ENCODE measurements at places on chromosomes 4 and X. TPM values are rescaled to one million over a fixed set of nuclear protein-coding genes. Genes with fewer than 3 reads are reported as not detected.

The TNIP3 gene
- 0.04 TPM for total RNA-seq

The SMIM10 gene
- total RNA-seq, result 9.3 TPM

The MEPE gene
- not detected for total RNA-seq

The GSX2 gene
- 0.04 TPM for total RNA-seq

The APOOL gene
- total RNA-seq, result 11.3 TPM

- H3K27me3 ChIP-seq, result no peaks in the 10 kb centered on the region
- no peak overlapping the region for H3K27ac ChIP-seq
- no peaks in the 10 kb centered on the region for H3K36me3 ChIP-seq
- peaks cover 5% of the 10 kb centered on the region for H3K4me1 ChIP-seq
- DNase-seq, result no peak
- no peak overlapping the region for H3K4me3 ChIP-seq
Measured at GRCh38 chr4:16989371-16989770, 90.9 kb upstream of the LDB2 start.

- no peak overlapping the region for H3K4me3 ChIP-seq
- H3K36me3 ChIP-seq, result no peaks in the 10 kb centered on the region
- peak; percentile 88 for DNase-seq
- peak overlapping the region; percentile 51 for H3K27ac ChIP-seq
- no peaks in the 10 kb centered on the region for H3K4me1 ChIP-seq
Measured at GRCh38 chrX:78693012-78693411, 33.9 kb upstream of the RTL3 start.

DNA sequence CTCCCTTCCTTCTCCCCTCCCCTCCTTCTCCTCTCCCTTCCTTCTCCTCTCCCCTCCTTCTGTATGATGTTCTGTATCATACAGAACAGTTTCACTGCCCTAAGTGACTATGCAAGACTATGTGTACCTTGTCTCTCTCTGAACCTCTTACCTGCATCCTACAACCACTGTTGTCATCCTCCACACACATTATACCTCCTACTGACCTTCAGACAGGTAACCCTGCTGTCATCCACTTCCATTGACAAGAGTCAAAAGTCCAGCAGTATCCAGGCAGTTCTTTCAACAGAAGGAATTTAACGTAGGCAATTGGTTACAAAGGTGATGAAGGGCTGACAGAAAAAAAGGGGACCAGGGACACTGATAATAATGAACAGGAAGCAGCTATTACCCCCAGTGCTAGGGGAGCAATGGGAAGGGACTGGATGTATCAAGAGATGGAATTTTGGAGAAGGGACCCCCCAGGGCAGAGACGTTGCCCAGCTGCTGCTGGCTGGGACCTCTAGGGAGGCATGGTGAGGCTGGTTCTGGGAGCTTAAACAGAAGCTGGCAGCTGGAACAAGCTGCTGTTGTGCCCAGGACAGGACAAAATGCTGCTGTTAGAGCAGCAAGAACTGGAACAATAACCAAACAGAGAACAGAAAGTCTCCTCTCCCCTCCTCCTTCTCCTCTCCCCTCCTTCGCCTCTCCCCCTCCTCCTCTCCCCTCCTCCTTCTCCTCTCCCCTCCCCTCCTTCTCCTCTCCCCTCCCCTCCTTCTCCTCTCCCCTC lies 84.7 kb downstream of the DCTD start:
- no peaks in the 10 kb centered on the region for H3K4me1 ChIP-seq
- no peak overlapping the region for H3K27ac ChIP-seq
- DNase-seq, result no peak
- H3K27me3 ChIP-seq, result no peaks in the 10 kb centered on the region
- H3K36me3 ChIP-seq, result no peaks in the 10 kb centered on the region

GRCh38 chrX:102085706-102086105 lies 39.8 kb upstream of the TCEAL2 start:
- no peaks in the 10 kb centered on the region for H3K4me1 ChIP-seq
- peaks cover 9% of the 10 kb centered on the region for H3K27me3 ChIP-seq
- no peaks in the 10 kb centered on the region for H3K36me3 ChIP-seq

DNA sequence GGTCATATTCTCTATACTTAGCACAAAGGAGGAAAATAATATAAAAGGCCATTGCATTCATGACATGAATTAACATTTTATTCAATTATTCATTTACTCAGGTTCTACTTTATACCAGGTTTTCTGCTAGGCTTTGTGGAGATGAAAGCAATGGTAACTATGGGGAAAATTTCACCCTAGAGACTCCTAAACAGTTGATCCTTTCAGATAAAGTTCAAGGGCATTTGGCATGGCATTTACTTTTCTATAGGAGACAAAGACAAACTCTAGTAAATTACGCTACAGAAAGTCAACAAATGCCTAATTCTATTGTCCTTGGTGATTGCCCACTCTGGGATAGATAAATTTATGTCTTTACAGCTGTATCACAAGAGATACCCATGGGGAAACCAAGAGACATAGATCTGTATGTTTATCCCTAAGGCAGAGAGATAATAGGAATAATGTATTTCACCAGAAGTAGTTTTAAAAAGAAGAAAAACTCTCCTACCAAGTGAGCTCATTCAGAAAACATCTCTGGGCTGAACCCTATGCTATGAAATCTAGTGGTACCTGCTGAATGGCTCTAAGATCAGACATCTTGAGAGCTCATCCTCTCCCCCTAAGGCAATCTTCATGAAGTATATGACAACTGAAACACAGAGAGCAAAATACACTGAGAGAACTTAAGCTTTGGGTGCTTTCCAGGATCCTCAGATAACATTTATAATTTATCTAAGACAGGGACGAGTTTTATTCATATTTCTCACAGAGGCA lies 316.7 kb downstream of the ANTXR2 start:
- DNase-seq, result no peak
- no peaks in the 10 kb centered on the region for H3K4me1 ChIP-seq
- no peak overlapping the region for H3K4me3 ChIP-seq

- H3K36me3 ChIP-seq, result no peaks in the 10 kb centered on the region
- no peaks in the 10 kb centered on the region for H3K4me1 ChIP-seq
- H3K27me3 ChIP-seq, result no peaks in the 10 kb centered on the region
- no peak overlapping the region for H3K27ac ChIP-seq
- no peak for DNase-seq
Measured at GRCh38 chr4:180794333-180794732, 1448.9 kb upstream of the TENM3 start.

DNA sequence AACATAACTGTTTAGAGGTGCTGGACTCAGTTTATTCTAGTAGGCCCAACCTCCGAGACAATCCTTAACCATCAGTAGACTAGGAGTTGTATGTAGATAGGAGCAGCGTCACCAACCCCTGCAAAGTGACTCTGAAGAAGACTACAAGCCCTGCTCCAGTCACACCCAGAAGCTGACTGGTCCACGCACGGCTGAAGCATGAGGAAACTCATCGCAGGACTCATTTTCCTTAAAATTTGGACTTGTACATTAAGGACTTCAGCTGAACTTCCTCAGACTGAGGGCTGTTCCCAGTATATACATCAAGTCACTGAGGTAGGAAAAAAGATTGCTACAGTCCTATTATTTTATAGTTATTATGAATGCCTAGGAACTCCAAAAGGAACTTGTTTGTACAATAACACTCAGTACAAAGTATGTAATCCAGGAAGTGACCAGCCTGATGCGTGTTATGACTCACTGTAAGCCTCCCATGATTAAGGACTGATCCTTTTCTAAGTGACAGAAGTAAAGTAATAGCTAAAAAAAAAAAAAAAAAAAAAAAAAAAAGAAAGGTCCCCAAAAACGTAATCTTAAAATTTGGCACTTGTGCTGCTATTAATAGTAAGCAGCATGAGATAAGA lies 41.6 kb upstream of the UGT2B7 start:
- no peak overlapping the region for H3K27ac ChIP-seq
- no peaks in the 10 kb centered on the region for H3K36me3 ChIP-seq
- peaks cover 9% of the 10 kb centered on the region for H3K4me1 ChIP-seq
- no peak overlapping the region for H3K4me3 ChIP-seq

DNA sequence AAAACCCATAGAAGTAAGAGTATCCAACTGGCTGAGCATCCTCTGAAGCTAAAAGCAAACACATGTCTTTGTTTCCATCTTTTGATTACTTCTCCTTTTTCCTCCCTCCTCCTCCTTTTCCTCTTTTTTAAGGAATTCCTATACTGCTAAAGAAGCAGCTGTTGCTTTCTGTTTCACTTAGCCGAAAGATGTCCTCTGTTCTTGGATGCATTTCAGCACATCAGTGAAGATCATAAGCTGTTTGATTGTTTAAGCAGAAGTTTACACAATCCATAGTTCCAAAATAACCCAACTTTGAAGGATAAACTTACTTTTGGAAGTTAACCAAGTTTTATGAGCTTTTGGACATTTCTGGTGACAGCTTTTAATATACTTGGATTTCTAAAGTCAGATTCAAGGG lies 55.1 kb upstream of the TNIP3 start:
- no peaks in the 10 kb centered on the region for H3K36me3 ChIP-seq
- peaks cover 4% of the 10 kb centered on the region for H3K4me1 ChIP-seq
- DNase-seq, result peak; percentile 92
- no peak overlapping the region for H3K4me3 ChIP-seq

GRCh38 chr4:91525621-91526020 lies 778.1 kb upstream of the GRID2 start:
- no peak overlapping the region for H3K27ac ChIP-seq
- no peaks in the 10 kb centered on the region for H3K27me3 ChIP-seq
- no peaks in the 10 kb centered on the region for H3K4me1 ChIP-seq
- no peak overlapping the region for H3K4me3 ChIP-seq
- no peaks in the 10 kb centered on the region for H3K36me3 ChIP-seq

DNA sequence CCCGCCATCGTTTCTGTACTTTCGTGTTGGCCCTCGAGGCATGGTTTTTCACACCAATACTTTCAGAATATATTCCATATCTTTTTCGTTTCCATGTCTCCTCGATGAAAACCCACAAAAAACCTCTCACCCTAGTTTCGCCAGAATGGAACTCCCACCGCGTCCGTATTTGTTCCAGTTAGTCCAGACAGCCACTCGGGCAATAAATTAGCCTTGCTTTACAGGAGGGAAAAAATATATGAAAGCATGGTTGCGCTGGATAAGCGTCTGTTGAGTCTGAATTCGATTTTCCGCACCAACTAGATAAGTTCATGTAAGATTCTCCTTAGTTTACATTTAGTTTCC lies 550 bp upstream of the CHM start:
- H3K4me1 ChIP-seq, result peaks cover 5% of the 10 kb centered on the region
- H3K4me3 ChIP-seq, result peak overlapping the region; percentile 52
- DNase-seq, result no peak
- H3K36me3 ChIP-seq, result no peaks in the 10 kb centered on the region
- H3K27ac ChIP-seq, result peak overlapping the region; percentile 90
- H3K27me3 ChIP-seq, result peaks cover 4% of the 10 kb centered on the region

DNA sequence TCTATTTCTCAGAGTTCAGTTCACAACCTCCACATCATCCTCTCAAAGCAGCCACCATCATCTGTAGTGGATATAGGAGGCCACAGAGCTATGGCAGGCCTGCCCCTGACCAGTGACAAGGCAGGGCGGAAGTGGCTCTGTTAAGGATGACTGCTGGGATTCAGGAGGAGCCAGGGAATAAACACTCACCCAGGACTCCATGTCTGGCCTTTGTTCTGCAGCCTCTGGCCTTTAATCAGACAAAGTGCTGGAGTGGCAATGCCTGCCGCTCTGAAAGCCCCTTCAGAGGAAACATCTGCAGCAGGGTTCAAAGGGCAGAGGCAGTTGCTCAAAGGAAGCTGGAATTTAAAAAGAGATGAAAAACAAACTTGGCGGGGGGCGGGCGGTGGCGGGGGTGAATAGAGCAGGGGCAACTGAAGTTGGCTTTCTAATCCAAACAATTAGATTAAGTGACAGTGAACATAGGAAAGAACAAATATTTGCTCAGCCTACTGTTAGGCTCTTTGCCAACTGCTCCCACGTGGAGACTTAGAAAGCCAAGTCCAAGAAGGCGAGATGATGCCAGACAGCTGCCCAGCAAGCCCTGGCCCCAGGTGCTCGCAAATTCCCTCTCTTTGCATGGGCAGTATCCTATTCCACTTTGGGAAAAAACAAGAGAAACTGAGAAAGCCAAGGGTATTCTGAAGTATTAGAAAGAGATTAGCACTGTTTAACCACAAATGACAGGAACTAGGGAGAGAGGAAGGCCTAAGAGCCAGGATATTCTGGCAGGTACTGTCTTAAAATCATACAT lies 5.5 kb downstream of the MPP1 start:
- no peak for DNase-seq
- no peaks in the 10 kb centered on the region for H3K27me3 ChIP-seq
- H3K4me1 ChIP-seq, result peaks cover 10% of the 10 kb centered on the region
- H3K4me3 ChIP-seq, result no peak overlapping the region

DNA sequence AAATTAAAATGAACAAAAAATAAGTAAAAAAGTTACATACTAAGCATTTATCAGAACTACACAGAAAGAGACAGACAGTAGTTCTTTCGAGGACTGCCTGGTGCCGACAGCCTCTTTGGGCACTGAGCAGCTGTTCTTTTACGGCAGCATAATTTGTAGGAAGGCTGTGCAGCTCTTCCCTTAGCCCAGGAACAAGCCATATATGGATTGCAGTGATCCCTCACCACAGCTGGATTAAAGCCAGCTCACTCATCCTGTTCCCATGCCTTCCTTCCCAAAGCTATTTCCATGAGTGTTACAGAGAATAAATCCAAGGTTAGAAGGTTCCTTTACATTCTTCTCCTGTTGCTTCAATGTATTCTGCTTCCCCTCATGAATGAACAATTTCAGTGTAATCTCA lies 71.7 kb downstream of the DDX60L start:
- H3K27ac ChIP-seq, result peak overlapping the region; percentile 79
- peak; percentile 93 for DNase-seq
- peaks cover 17% of the 10 kb centered on the region for H3K36me3 ChIP-seq
- H3K27me3 ChIP-seq, result no peaks in the 10 kb centered on the region
- H3K4me1 ChIP-seq, result no peaks in the 10 kb centered on the region

DNA sequence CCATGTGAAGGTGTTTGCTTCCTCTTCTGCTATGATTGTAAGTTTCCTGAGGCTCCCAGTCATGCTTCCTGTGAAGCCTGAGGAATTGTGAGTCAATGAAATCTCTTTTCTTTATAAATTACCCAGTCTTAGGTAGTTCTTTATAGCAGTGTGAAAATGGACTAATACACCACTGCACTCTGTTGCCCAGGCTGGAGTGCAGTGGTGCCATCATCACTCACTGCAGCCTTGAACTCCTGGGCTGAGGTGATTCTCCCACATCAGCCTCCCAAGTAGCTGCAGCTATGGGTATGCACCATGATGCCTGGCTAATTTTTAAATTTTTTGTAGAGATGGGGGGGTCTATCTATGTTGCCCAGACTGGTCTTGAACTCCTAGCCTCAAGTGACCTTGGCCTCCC lies 15.8 kb upstream of the IGFBP7 start:
- no peak overlapping the region for H3K4me3 ChIP-seq
- H3K4me1 ChIP-seq, result no peaks in the 10 kb centered on the region
- H3K36me3 ChIP-seq, result no peaks in the 10 kb centered on the region
- H3K27ac ChIP-seq, result no peak overlapping the region
- DNase-seq, result no peak
- no peaks in the 10 kb centered on the region for H3K27me3 ChIP-seq

- H3K4me3 ChIP-seq, result no peak overlapping the region
- peak; percentile 24 for DNase-seq
- H3K36me3 ChIP-seq, result no peaks in the 10 kb centered on the region
- H3K27ac ChIP-seq, result no peak overlapping the region
Measured at GRCh38 chrX:17674601-17675000, 62.7 kb upstream of the SCML1 start.

DNA sequence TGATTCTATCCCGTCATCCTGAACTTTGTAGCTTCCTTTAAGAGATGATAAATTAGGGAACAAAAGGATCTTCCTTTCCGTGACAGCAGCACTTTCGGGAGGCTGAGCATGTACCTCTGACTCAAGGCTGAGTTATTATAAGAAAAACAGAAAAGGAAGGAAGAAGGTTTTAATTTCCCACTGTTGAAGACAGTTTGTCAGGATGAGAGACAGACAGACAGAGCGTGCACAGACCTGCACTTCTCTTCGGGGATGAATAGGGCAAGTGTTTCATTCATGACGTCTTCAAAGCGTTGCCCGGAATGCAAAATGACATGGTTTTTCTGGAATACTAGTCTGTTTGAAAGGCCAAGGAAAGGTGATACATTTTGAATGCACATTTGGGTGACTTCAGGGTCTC lies 405.3 kb upstream of the FAT1 start:
- H3K36me3 ChIP-seq, result no peaks in the 10 kb centered on the region
- no peak for DNase-seq
- H3K27ac ChIP-seq, result no peak overlapping the region
- H3K4me3 ChIP-seq, result no peak overlapping the region

Data from muscle of leg (tissue), 16 donors.